ENCODE measurements at places on chromosomes 6 and 20. TPM values are rescaled to one million over a fixed set of nuclear protein-coding genes. Genes with fewer than 3 reads are reported as not detected.

Gene TRIM40
- not detected for total RNA-seq

Gene SEL1L2
- total RNA-seq, result not detected

Gene NRSN2
- total RNA-seq, result 24.5 TPM

Gene SRMS
- total RNA-seq, result not detected

Gene KCNK5
- total RNA-seq, result 2.6 TPM

Gene PHACTR3
- not detected for total RNA-seq

Gene SAPCD1
- not detected for total RNA-seq

Gene MEP1A
- total RNA-seq, result not detected

Gene TCF15
- 8.3 TPM for total RNA-seq

Gene OXT
- total RNA-seq, result not detected

Gene LAMA4
- total RNA-seq, result 49.0 TPM

- no peak overlapping the region for H3K4me3 ChIP-seq
- H3K27me3 ChIP-seq, result no peaks in the 10 kb centered on the region
- peaks cover 13% of the 10 kb centered on the region for H3K4me1 ChIP-seq
- H3K36me3 ChIP-seq, result peaks cover 43% of the 10 kb centered on the region
- no peak overlapping the region for H3K27ac ChIP-seq
- DNase-seq, result no peak
These were observed 14.9 kb upstream of the UBE2V1 start for GRCh38 chr20:50127587-50128519.

- H3K36me3 ChIP-seq, result peaks cover 28% of the 10 kb centered on the region
- H3K27me3 ChIP-seq, result no peaks in the 10 kb centered on the region
- H3K27ac ChIP-seq, result peak overlapping the region; percentile 77
- peak overlapping the region; percentile 43 for H3K4me3 ChIP-seq
- DNase-seq, result no peak
These were observed 145.8 kb downstream of the PREX1 start for GRCh38 chr20:48681873-48682426.

GRCh38 chr20:59770270-59770669 lies 163.2 kb downstream of the SYCP2 start:
- DNase-seq, result no peak
- H3K27me3 ChIP-seq, result no peaks in the 10 kb centered on the region
- no peak overlapping the region for H3K4me3 ChIP-seq
- H3K4me1 ChIP-seq, result no peaks in the 10 kb centered on the region
- no peak overlapping the region for H3K27ac ChIP-seq
- no peaks in the 10 kb centered on the region for H3K36me3 ChIP-seq

GRCh38 chr20:53017206-53017605 lies 45.0 kb downstream of the TSHZ2 start:
- no peak overlapping the region for H3K4me3 ChIP-seq
- H3K4me1 ChIP-seq, result no peaks in the 10 kb centered on the region
- H3K27ac ChIP-seq, result no peak overlapping the region
- H3K36me3 ChIP-seq, result no peaks in the 10 kb centered on the region
- no peak for DNase-seq

GRCh38 chr6:3428700-3429099 lies 28.1 kb downstream of the SLC22A23 start:
- no peak overlapping the region for H3K4me3 ChIP-seq
- H3K27me3 ChIP-seq, result no peaks in the 10 kb centered on the region
- DNase-seq, result no peak
- no peaks in the 10 kb centered on the region for H3K4me1 ChIP-seq
- no peak overlapping the region for H3K27ac ChIP-seq
- H3K36me3 ChIP-seq, result no peaks in the 10 kb centered on the region

DNA sequence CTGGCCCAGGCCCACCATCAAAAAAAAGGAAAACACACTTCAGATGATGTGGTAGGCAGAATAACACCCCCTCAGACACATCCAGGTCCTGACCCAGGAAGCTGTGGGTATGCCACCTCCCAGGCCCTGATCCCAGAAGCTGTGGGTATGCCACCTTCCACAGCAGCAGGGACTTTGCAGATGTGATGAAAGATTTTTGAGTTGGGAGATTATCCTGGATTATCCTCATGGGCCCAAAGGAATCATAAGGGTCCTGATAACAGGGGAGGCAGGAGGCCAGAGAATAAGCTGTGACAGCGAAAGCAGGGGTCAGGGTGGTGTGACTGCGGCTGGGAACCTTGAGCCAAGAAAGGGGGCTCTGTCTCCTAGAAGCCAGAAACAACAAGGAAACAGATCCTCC lies 55.0 kb downstream of the BMP7 start:
- no peaks in the 10 kb centered on the region for H3K36me3 ChIP-seq
- DNase-seq, result no peak
- no peaks in the 10 kb centered on the region for H3K4me1 ChIP-seq
- no peak overlapping the region for H3K4me3 ChIP-seq

- H3K27ac ChIP-seq, result no peak overlapping the region
- H3K36me3 ChIP-seq, result peaks cover 3% of the 10 kb centered on the region
- peaks cover 15% of the 10 kb centered on the region for H3K4me1 ChIP-seq
- no peak for DNase-seq
These were observed 66.1 kb downstream of the JPH2 start for GRCh38 chr20:44120676-44121425.

- no peak overlapping the region for H3K4me3 ChIP-seq
- DNase-seq, result no peak
- peaks cover 10% of the 10 kb centered on the region for H3K36me3 ChIP-seq
- no peaks in the 10 kb centered on the region for H3K4me1 ChIP-seq
- no peaks in the 10 kb centered on the region for H3K27me3 ChIP-seq
- no peak overlapping the region for H3K27ac ChIP-seq
These were observed 166.8 kb upstream of the SLC22A16 start for GRCh38 chr6:110643175-110643574.

- no peak overlapping the region for H3K4me3 ChIP-seq
- no peak for DNase-seq
- no peaks in the 10 kb centered on the region for H3K4me1 ChIP-seq
- no peak overlapping the region for H3K27ac ChIP-seq
- H3K27me3 ChIP-seq, result no peaks in the 10 kb centered on the region
- H3K36me3 ChIP-seq, result no peaks in the 10 kb centered on the region
These were observed 28.3 kb upstream of the B4GALT5 start for GRCh38 chr20:49741977-49742376.

- no peaks in the 10 kb centered on the region for H3K27me3 ChIP-seq
- no peaks in the 10 kb centered on the region for H3K4me1 ChIP-seq
- no peak overlapping the region for H3K27ac ChIP-seq
- H3K36me3 ChIP-seq, result no peaks in the 10 kb centered on the region
- no peak overlapping the region for H3K4me3 ChIP-seq
- DNase-seq, result no peak
These were observed 70.4 kb downstream of the THBS2 start for GRCh38 chr6:169183233-169183632.

- no peaks in the 10 kb centered on the region for H3K36me3 ChIP-seq
- H3K4me1 ChIP-seq, result no peaks in the 10 kb centered on the region
- DNase-seq, result no peak
These were observed 20.4 kb downstream of the MAFB start for GRCh38 chr20:40668449-40669228.

DNA sequence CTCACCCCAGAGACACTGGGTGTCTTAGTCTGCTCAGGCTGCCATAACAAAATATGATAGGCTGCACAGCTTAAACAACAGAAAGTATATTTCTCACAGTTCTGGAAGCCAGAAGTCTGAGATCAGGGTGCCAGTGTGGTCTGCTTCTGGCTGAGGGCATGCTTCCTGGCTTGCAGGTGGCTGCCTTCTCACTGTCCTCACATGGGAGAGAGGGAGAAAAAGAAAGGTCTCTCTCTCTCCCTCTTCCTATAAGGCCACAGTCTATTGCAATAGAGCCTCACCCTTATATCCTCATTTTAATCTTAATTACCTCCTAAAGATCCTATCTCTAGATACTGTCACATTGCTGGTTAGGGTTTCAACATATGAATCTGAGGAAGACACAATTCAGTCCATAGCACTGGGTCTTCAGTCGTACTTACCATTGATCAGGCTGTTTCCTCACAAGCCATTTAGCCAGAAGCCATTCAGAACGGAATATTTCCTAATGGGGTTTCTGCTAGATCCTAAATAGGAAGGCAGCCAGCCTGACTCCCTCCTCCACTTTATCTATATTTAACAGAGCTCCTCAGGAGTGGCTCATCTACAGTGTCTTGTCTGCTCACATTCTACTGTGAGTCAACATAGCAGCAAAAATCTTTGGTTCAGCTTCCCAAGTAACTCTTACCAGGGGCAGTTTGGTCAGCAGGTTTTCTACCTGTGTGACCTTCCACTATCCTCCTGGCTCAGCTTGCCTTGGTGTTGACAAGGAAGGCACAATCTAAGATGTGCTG lies 42.2 kb downstream of the CD164 start:
- H3K4me1 ChIP-seq, result no peaks in the 10 kb centered on the region
- no peaks in the 10 kb centered on the region for H3K27me3 ChIP-seq
- H3K27ac ChIP-seq, result no peak overlapping the region
- no peak overlapping the region for H3K4me3 ChIP-seq

DNA sequence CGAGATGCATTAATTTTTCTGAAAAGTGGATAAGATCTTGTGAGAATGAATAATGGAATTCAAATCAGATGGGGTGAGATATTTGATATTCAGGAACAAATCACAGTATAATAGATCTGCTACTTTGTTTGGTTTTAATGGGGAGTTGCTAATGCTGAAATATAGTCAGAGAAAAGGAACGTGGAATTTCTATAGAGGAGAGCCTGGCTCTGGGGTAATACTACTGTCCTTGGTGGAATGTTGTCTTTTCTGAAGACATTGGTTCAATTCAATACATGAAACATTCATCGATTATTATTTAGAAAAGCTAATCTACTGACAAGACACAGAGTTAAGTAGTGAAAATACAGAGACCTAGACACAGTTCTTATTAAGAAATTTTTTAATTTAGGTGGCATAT lies 108.6 kb downstream of the ESR1 start:
- no peaks in the 10 kb centered on the region for H3K27me3 ChIP-seq
- no peak overlapping the region for H3K4me3 ChIP-seq
- no peaks in the 10 kb centered on the region for H3K36me3 ChIP-seq
- DNase-seq, result no peak
- no peaks in the 10 kb centered on the region for H3K4me1 ChIP-seq

DNA sequence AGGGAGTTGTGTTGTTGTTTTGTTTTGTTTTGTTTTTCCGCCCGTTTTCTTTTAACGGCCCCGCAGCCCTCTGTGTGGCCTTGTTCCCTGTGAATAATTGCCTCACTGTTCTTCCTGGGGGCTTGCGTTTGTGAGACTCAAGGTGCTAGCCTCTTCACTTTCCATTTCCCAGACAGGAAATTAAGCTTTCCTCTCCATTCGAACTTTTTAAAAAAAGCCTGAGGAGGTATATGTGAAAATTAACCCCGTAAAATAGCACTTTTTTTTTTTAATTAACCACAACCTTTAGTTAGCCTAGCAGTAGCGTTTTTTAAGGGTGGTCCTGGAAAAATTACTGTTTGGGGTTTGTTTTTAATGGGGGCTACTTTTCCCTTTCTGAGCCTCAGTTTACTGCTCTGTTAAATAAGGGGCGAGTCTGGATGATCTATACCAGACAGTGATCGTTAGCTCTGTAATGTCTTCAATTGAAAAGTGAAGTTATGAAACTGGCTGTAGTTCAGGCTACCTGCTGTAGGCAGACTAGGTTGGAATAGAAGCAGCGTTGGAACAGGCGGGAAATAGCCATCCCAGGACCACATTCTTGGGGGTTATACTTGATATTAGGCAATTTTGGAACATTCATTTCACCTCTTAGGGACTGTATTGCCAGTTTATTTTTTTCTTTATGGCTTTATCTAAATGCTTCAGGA lies 1.7 kb downstream of the STX16 start:
- H3K4me1 ChIP-seq, result peaks cover 3% of the 10 kb centered on the region
- H3K4me3 ChIP-seq, result peak overlapping the region; percentile 98
- H3K27ac ChIP-seq, result peak overlapping the region; percentile 85
- DNase-seq, result no peak
- no peaks in the 10 kb centered on the region for H3K27me3 ChIP-seq

DNA sequence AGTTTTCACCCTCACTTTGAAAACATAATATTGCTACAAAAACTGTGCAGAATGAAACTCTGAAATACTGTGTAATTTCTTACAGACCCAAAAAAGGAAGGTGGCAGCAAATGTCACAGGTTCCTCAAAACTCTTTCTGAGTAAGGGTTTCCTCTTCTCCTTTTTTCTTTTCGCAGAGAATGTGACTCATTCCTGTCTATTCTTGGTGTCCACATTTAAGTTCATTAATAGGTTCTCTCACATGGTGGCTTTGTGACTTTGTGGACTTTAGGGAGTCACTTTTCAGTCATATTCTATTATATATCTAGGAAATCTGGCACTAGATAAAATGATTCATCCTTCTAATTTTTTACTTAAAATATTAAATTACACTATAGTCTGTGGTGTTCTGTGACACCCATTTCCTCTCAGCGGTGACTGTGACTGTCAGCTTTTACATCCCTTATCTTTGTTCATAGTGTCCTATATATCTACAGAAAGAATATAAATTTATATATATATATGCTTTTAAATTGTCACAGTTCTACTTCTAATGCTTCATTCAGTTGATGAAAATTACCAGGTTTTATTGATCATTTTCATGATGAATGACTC lies 126.8 kb upstream of the HCRTR2 start:
- H3K4me3 ChIP-seq, result no peak overlapping the region
- H3K27me3 ChIP-seq, result no peaks in the 10 kb centered on the region
- H3K27ac ChIP-seq, result no peak overlapping the region
- no peaks in the 10 kb centered on the region for H3K4me1 ChIP-seq

GRCh38 chr6:49454787-49455709 lies 8.0 kb downstream of the MMUT start:
- H3K27ac ChIP-seq, result no peak overlapping the region
- DNase-seq, result no peak
- H3K4me1 ChIP-seq, result peaks cover under 1% of the 10 kb centered on the region
- no peaks in the 10 kb centered on the region for H3K27me3 ChIP-seq
- H3K4me3 ChIP-seq, result no peak overlapping the region
- peaks cover 29% of the 10 kb centered on the region for H3K36me3 ChIP-seq

DNA sequence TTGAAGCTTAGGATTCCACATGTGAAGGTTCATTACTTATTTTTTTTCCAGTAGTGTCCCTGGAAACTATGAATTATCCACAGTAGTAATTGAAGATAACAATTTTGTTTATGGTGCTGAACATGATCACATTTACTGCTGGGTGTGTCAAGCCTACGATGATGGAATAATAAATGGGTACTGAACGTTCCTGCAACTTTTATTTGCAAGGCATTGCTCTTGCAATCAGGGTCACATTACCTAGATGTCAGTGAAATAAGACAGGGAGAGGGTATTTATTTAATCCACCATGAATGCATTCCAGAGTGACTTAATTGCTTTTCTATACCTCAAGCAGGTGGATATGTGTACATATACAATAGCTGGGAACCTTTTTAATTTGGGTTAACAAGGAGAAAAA lies 27.0 kb upstream of the MLIP start:
- H3K4me3 ChIP-seq, result no peak overlapping the region
- H3K27ac ChIP-seq, result no peak overlapping the region
- no peaks in the 10 kb centered on the region for H3K27me3 ChIP-seq
- DNase-seq, result no peak
- no peaks in the 10 kb centered on the region for H3K36me3 ChIP-seq
- H3K4me1 ChIP-seq, result no peaks in the 10 kb centered on the region

GRCh38 chr20:47487175-47487917 lies 14.3 kb upstream of the NCOA3 start:
- H3K36me3 ChIP-seq, result no peaks in the 10 kb centered on the region
- no peak overlapping the region for H3K27ac ChIP-seq
- no peaks in the 10 kb centered on the region for H3K4me1 ChIP-seq
- H3K4me3 ChIP-seq, result no peak overlapping the region
- no peak for DNase-seq

GRCh38 chr6:36098920-36099647 lies 31.2 kb upstream of the MAPK13 start:
- DNase-seq, result no peak
- no peaks in the 10 kb centered on the region for H3K27me3 ChIP-seq

Data from ascending aorta (tissue), 2 donors.